ENCODE measurements at places on chromosomes 1 and 21.

- peak; percentile 24 for DNase-seq
Measured at GRCh38 chr1:156852418-156852874, 6.5 kb downstream of the INSRR start.

DNA sequence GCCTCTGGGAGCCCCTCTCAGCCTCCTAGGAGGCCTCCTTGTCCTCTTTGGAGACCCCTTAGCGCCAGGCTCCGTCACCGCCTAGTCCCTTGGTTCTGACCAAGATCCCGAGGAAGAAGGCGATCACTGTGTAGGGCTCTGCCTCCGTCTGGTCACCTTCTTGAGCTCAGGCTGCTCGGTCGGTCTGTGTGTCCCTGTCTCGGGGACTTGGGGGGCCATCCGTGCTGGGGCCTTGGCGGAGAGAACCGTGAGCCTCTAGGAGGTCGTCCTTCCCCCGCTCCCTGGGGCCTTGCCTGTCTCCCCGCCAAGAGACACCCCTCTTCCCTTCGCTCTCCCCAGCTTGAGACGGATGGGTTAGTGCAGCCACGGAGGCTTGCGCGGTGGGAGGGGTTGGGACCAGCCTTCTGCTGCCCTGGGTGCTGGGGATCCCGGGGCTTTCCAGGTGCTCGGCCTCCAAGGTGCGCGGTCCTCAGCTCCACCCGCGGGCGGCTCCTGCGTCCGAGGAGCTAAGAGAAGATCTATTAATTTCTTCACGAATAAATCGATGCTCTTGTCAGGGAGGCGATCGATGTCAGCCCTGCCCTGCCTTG, 701 bp upstream of the INSRR start:
- DNase-seq = peak; percentile 56

GRCh38 chr1:46003315-46003714, 129.1 kb downstream of the PIK3R3 start:
- DNase-seq = no peak

GRCh38 chr1:51744506-51745303, 127.8 kb downstream of the OSBPL9 start:
- no peak for DNase-seq

- DNase-seq = no peak
Measured at GRCh38 chr1:224192082-224192788, 9.2 kb downstream of the DEGS1 start.

- DNase-seq = peak; percentile 78
Measured at GRCh38 chr1:154198756-154199562, 7.1 kb upstream of the TPM3 start.

DNA sequence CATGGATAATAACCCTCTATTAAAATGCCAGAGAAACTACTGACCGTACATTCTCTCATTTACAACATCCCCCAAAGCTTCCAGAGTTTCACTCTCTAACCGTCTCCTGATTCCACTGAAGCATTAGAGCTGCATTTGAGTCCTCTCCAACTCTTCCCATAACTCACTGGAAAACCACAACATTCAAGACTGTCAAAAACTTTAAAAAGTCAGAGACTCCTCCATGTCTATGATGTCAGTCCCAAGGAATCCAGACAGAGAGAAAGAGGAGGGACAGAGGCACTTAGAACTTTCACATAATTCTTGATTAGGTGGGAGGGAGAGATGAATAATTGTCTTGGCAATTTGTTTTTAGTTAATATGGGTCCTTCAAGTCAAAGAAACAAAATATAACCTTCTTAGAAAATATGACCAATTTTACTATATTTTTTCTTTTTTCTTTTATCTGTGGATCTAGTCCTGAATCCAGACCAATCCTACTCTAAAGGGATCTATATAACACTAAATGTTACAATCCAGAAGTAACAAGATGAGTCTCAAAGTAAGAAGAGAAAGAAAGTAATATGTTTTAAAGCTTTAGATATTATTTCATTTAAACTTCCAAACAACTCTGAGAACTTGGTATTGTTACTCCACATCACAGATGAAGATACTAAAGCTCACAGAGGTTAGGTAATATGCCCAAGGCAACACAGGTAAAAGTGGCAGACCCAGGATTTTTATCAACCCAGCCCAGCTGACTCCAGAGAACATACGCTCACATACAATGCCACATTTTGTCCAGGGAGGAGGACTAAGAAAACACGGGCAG, 23.8 kb downstream of the OTUD7B start:
- no peak for DNase-seq

- no peak for DNase-seq
Measured at GRCh38 chr1:106600626-106601025, 455.8 kb upstream of the PRMT6 start.
